Right ventricle myocardium superior (tissue), 1 donor: ENCODE measurements at places on chromosomes 16 and 17. TPM values are rescaled to one million over a fixed set of nuclear protein-coding genes. Genes with fewer than 3 reads are reported as not detected.

The BRD7 gene
- total RNA-seq: 39.1 TPM

The MPV17L gene
- 6.1 TPM for total RNA-seq

The PTX4 gene
- total RNA-seq: 0.16 TPM

The NPIPA8 gene
- not detected for total RNA-seq

The OR1F1 gene
- total RNA-seq: not detected

The SLC5A10 gene
- total RNA-seq: not detected

The GLP2R gene
- 0.11 TPM for total RNA-seq

The ATP2C2 gene
- total RNA-seq: not detected

The SGCA gene
- 135 TPM for total RNA-seq

The DNAH2 gene
- not detected for total RNA-seq

The KRTAP3-2 gene
- not detected for total RNA-seq

GRCh38 chr16:17998996-17999395 is 337.5 kb downstream of the NPIPA8 start:
- no peak for DNase-seq

GRCh38 chr17:77322514-77323412 is 182.0 kb downstream of the SEC14L1 start:
- DNase-seq: peak; percentile 89

GRCh38 chr17:16880843-16881230 is 91.1 kb downstream of the TNFRSF13B start:
- DNase-seq: no peak

DNA sequence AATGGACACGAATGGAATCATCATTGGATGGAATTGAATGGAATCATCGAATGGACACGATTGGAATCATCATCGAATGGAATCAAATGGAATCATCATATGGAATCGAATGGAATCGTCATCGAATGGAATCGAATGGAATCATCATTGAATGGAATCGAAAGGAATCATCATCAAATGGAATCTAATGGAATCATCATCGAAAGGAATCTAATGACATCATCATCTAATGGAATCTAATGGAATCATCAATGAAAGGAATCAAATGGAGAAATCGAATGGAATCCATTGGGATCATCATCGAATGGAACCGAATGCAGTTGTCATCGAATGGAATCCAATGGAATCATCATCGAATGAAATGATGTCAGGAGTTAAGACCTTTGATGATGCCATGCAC is 154.9 kb downstream of the SHCBP1 start:
- DNase-seq: no peak

GRCh38 chr16:70402916-70403659 is 35.8 kb downstream of the ST3GAL2 start:
- no peak for DNase-seq

DNA sequence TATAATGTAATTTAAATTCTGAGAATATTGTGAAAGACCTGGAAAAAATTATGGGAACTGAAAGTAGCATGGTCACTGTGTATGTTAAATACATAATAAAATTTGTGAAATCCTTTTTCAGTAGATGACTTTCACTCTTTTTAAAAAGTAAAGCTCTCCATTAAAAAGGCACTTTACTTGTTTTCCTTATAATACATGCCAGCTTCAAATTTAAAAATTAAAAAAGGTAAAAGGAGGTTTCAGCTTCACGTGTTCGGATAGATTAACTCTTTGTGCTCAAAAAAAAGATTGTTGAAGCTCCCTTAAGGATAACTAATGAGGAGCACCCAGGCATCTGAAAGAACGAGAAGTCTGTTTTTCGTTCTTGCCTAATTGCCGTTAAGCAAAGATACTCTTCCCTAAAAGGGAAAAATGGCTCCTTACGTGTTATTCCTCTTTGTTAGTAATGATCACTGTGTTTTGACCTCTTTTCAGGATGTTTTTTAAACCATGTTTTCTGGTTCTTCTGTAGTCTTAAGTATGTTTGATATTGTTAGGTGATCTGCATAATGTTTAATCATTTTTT is 87.8 kb downstream of the TUBD1 start:
- no peak for DNase-seq

GRCh38 chr17:38663125-38663751 is 11.5 kb downstream of the EPOP start:
- peak; percentile 65 for DNase-seq

DNA sequence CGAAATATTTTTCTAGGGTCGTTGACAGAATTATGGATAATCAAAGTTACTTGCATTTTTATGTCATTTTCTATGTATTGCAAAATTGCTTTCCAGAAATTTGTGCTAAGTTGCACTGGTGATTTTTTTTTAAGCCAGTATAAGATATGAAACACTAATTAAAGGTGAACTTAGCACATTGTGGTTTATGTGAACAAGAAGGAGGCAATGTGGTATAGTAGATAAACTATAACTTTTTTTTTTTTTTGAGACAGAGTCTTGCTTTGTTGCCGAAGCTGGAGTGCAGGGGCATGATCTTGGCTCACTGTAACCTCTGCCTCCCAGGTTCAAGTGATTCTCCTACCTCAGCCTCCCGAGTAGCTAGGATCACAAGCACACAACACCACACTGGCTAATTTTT is 13.2 kb downstream of the DGKE start:
- no peak for DNase-seq

DNA sequence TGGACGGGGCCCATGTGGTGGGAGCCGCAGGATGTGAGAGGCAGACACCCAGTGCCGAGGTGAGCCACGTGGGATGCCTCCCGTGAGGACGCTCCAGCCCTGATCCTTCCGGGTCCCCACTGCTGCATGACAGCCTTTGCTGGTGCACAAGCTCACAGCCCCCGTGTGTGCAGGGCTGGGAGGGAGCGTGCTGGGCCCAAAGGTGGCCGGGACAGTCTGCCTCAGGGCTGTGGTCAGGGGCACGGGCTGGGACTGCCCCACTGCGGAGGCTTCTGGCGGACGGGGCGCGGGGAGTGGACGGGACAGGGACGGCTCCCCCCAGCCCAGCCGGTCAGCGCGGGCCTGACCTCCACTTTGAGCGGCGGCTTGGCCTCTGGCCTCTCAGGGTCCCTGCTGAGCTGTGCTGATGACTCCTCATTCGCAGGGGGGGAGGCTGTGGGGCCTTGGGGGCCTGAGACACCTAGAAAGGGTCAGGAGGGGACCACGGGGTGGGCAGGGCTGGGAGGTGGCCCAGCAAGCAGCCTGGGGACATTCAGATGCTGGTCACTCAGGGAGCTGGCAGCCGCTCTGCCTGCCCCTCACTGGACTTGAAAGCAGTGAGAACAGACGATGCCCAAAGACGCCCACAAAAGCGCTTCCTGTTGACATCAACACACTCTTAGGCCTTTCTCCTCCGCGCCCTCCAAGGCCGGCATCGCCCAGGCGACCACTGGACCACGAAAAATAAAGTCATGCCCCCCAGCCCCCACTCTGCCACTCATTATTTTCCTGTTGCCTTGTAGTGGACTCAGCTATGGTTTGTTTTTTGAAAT is 9.3 kb upstream of the METRNL start:
- DNase-seq: peak; percentile 29

DNA sequence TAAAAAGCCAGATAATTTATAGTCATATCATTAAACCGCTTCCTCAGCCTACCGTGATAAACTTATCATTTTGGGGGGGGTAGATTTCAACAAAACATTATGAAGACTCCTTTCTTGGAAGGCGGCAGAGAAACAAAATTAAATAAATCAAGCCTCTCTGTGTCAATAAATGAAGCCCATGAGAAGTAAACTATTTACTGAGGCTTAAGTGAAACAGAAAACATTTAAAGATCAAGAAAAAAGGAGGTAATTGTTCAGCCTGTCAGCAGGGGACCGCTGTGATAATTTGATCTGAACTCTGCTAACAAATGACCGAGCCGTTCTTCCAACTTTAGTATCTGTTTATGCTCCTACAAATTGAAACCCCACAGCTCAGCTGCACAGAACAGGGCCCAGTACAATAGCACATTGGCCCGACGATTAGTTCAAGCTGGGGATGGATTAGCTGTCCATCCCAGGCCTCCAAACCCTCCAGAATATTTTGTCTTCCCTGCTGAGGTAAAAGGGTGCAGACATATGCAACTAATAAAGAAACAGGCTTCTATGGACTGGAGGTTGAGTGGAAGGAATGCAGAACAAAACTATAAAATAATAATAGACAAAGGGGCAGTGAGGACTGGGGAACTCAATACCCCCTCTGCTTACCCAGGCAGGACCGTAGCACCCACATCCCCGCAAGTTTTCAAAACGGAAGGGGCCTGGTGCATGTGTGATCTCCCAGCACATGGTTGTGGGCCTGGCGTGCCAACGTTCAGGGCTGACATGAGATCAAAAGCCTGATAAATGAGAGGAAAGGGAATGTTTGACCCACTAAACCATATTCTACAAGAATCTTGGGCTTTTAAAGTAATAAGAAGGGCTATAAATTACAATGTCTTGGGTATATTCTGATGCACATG is 298.1 kb upstream of the IRX5 start:
- DNase-seq: no peak

- DNase-seq: no peak
These were observed 11.7 kb downstream of the SMPD3 start for GRCh38 chr16:68436581-68436980.

- DNase-seq: no peak
These were observed 84.2 kb upstream of the FOXF1 start for GRCh38 chr16:86426063-86426642.
